Fibroblast of skin of back (primary cell): ENCODE measurements at places on chromosomes 12 and 14.

- DNase-seq: peak; percentile 79
These were observed 3.9 kb downstream of the DDN start for GRCh38 chr12:48995086-48995879.

- no peak for DNase-seq
These were observed 7.2 kb upstream of the OTX2 start for GRCh38 chr14:56817396-56817921.

DNA sequence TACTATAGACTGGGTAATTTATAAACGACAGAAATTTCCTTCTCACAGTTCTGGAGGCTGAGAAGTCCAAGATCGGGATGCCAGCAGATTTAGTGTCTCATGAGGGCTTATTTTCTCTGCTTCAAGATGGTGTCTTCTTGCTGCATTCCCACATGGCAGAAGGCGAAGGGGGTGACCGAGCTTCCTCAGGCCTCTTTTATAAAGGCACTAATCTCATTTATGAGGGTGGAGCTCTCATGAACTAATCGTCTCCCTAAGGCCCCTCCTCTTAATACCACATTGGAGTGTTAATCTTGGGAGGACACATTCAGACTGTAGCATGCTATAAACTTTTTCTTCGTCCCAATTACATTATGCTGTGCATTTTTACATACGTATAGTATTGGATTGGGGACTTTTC, 200.4 kb upstream of the ARHGAP5 start:
- DNase-seq: no peak

- DNase-seq: no peak
These were observed 537.1 kb upstream of the SEL1L start for GRCh38 chr14:82070753-82071152.

DNA sequence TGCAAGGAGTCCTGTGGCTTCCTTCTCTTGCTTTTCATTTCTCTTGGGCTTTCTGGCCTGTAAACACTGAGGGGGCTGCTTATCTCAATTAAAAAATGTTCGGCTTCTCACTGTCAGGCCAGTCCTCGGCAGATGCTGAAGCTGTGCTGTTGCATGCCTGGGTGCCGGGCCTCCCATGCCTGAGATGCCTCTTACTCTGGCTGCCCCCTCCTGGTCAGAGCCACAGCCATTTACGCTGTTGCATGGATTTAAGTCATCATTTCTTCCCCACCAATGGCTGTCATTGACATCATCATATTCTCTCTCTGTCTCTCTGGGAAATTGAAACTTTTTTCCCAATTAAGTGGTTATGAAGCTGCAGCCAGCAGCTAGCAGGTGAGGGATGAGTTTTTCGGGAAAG, 53.7 kb downstream of the FOXN4 start:
- DNase-seq: peak; percentile 6

DNA sequence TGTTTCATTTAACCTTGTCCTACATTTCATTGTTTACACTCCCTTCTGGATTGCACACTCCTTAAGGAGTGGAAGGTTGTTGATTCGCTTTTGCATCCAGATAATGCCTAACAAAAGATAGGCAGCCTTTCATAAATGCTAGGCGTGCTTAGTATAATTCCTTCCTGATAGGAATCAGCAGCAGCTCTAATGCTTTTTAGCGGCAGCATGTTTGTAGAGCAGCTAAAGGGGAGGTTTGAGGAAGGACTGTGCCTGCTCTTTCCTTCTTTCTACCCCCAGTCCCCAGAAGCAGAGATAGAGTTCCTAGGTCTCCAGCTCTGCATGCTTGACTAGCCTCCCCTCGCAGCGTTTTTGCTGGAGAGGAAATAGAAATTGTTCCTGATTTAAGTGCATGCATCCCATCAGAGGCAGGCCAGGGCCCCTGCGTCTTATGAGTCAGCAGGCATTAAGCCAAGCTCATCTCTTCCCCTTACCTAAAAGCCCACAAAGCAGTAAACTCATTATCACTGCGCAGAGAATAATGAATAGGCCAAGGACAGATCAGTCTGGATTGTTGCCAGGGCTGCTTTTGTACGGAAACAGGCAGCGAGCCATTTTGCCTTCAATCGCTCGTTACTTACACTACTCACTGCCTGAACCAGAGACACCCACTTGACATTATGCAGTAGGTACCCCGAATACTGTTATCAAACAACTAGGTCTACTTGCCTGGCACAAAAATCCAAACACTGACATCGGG, 14.0 kb upstream of the TBPL2 start:
- DNase-seq: peak; percentile 54

DNA sequence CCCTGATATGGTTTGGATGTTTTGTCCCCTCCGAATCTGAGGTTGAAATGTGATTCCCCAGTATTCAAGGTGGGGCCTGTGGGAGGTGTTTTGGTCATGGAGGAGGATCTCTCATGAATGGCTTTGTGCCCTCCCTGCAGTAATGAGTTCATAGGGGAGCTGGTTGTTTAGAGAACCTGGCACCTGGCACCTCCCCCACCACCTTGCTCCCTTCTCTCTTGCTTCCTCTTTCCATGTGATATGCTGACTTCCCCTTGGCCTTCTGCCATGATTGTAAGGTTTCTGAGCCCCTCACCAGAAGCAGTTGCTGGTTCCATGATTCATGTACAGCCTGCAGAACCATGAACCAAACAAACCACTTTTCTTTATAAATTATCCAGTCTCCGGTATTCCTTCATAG, 32.6 kb downstream of the CD163L1 start:
- no peak for DNase-seq

DNA sequence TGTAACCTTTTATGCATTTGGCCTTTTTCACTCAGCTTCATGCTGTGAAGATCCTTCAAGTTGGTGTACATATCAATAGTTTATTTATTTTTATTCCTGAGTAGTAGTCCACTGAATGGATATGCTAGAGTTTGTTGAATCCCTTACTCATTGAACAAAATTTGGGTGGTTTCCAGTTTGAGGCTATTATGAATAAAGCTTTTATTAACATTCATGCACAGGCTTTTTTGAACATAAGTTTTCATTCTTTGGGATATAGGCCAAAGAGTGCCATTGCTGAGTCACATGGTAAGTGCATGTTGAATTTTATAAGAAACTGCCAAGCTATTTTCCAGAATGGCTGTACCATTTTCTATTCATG, 59.5 kb upstream of the CAPRIN2 start:
- DNase-seq: no peak

- no peak for DNase-seq
These were observed 837.6 kb downstream of the VRK1 start for GRCh38 chr14:97634751-97635150.

DNA sequence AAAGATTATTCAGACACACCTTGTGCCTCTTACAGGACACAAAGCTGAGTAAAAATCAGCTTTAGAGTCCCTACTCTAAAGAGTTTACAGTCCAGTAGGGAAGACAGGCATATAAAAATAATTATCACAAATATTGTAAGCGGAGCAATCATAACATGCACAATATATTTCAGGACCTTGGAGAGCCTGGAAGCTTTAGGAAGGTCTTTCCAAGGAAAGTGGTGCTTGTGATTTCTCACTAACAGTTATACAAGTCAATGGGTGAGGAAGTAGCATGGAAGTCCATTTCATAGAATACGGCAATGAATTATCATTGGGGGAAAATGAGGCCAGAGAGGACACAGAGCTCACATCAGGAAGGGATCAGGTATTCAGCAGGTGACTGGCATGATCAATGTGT, 268.3 kb downstream of the C12orf50 start:
- DNase-seq: peak; percentile 9

- DNase-seq: no peak
These were observed 596.5 kb downstream of the MED13L start for GRCh38 chr12:115680967-115681366.

- no peak for DNase-seq
These were observed 222.3 kb upstream of the NAV3 start for GRCh38 chr12:77608271-77608824.

- no peak for DNase-seq
These were observed 209.4 kb upstream of the BCL2L14 start for GRCh38 chr12:11861155-11861863.

DNA sequence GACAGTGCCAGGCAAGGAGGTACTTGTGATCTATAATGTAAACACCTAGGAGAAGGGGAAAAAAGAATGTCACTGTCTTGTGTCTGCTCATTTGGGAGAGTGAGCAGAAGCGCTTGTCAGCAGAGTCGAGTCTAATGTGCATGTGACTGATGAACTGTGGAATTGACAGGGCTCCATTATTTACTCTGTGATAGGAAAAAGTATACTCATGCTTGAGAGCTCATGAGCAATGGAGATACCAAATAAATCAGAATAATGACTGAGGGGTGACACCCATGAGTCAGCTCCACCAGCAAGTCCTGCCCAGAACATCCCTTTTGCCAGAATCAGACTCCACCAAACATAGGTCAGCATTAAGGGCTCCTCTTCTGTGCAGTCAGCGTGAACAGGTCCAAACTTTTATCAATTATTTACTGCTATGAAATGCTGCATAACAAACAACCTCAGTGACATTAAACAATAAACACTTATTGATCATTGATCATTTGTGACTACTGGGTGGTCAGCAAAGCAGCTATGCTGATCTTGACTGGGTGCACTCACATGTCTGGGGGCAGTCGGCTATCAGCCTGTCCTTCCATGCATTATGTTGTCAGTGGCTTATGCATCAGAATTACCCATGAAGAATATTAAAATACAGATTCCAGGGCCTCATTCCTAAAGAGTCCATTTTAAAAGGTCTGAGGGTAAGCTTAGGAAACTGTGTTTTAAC, 29.2 kb upstream of the WSCD2 start:
- no peak for DNase-seq

GRCh38 chr12:52278575-52279421, 4.4 kb downstream of the KRT86 start:
- DNase-seq: peak; percentile 71

GRCh38 chr12:110533607-110534006, 31.5 kb downstream of the RAD9B start:
- DNase-seq: no peak

DNA sequence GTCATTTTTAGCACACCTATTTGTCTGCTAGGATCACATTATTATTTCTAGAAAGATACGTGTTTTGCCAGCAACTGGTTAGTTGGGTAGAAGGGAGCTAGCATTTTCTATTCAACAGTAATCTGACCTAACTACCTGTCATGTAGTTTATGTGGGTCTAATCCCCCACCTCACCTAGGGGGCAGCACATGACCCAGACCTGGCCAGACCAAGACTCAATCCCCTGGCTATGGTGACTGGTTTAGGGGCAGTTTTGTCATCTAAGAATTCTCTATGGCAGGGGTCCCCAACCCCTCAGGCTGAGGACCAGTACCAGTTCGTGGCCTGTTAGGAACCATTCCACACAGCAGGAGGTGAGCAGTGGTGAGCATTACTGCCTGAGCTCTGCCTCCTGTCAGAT, 29.5 kb upstream of the EVL start:
- no peak for DNase-seq

- no peak for DNase-seq
These were observed 16.3 kb upstream of the MYO1H start for GRCh38 chr12:109331301-109331952.

DNA sequence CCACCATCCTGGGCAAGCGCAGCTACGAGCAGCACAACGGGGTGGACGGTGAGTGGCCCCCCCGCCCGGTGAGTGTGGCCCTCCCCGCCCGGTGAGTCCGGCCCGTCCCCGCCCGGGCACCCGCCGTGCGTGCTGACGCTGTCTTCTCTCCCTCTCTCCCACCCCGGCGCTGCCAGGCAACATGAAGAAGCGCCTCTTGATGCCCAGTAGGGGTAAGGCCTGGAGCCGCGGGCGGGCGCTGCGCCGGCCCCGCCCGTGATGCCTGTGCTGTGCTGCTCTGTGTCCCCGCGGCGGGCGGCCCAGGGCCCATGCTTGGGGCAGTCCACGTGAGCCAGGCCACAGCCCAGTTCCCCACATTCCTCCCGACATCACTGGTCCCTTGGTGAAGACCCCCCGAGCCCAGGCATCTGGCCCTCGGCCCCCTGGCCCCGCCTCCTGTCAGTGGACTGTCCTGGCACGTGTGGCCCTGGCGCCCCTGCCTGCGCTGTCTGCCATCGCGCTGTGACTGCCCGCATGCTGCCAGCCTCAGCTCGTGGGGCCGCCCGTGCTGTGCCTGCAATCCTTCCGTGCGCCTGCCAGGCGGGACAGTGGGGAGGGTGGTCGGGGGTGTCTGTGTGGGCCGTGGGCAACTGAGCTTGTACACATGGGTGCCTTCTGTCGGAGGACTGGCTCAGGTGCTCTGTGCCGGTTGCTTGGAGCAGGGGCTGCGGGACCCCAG, 7.9 kb upstream of the CRIP2 start:
- no peak for DNase-seq

- DNase-seq: peak; percentile 93
These were observed 101.7 kb upstream of the CLEC14A start for GRCh38 chr14:38357557-38357956.
